Activated CD4-positive, alpha-beta T cell treated with anti-CD3 and anti-CD28 coated beads for 1 hour (primary cell): ENCODE measurements at places on chromosomes 3 and 15.

- peak; percentile 61 for DNase-seq
These were observed 1.3 kb downstream of the DNAH1 start for GRCh38 chr3:52317208-52318000.

- DNase-seq: no peak
These were observed 16.6 kb downstream of the TRANK1 start for GRCh38 chr3:36928220-36928619.

GRCh38 chr3:12979151-12979946, 93.9 kb downstream of the IQSEC1 start:
- no peak for DNase-seq

GRCh38 chr15:63049783-63050371, 7.3 kb downstream of the TPM1 start:
- DNase-seq: no peak

- DNase-seq: no peak
These were observed 8.9 kb downstream of the TNFAIP8L3 start for GRCh38 chr15:51085764-51086163.

GRCh38 chr15:85045615-85046014, 64.0 kb downstream of the PDE8A start:
- no peak for DNase-seq

DNA sequence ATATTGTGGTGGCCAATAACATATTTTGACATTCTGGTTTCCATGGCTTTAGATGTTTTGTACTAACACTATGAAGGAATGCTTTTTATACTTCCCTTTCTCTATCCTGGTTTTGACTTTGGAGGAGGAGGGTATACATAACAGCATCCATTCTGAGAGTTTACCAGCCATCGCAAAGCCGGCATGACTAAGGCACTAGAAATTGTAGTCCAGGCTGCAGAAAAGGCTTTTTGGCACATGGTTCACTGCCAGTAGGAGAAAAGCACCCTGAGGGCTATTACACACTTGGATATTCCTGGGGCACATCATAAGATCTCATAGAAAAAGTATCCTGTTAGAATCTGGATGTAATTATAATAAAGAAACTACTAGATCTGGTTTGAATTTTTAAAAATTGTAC, 101.8 kb downstream of the STT3B start:
- DNase-seq: no peak

DNA sequence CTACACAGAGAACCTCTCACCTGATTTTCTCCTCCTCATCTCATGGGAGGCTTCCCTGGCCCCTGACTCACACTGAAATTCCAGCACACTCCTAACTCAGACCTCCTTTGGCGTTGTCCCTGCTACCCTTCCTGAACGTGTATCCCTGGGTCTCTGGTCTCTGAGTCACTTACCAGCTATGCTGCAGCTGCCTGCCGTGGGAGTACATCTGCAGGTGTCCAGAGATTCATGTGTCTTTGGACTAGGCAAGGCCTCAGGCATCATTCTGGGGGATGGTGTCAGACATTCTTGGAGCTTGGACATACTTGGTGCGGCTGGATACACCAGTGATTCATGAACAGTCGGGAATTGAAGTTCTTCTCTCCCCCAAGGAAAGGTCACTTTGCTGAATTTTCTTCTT, 148.8 kb upstream of the TRIM42 start:
- no peak for DNase-seq

- no peak for DNase-seq
These were observed 9.8 kb downstream of the SCG5 start for GRCh38 chr15:32651229-32651837.

GRCh38 chr15:66948294-66948693, 117.1 kb upstream of the SMAD3 start:
- no peak for DNase-seq

DNA sequence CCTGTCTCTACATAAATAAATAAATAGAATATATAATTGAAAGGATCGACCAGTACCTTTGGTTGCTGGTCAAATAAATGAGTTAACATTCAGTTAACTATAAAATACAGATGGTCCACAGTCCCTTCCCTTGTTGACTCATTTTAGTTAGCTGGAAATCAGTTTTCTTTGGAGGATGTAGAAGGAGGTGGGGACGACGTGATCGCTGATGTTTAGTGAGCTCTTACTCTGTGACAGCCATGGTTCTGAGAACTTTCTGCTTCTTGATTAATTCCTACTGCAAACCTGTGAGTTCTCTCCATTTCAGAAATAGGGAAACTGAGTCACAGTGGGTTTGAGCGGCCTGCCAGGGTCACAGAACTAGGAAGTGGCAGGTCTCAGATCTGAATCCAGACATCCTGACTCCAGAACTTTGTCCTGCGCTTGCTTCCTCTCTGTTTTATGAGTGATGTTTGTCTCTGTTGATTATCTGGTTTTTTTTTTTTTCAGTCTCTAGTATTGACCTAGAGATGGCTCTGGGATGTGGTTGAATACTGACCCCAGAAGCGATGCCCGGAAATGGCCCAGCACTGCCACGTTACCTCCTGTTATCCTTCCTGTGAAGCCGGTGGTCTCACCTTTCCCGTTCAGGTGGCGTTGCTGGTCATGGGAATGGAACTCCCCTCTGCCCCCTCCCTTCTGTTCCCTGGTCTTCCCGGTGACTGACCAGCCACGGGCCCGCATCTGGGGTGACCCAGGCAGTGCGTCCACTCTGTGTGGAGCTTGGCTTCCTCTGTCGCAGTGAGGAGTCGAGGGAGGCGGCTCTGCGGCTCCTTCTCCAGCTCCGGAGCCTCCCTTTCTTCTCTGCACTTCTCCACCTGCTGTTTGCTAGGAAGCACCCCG, 18.2 kb downstream of the SYNM start:
- DNase-seq: no peak
